ENCODE measurements at places on chromosomes 7 and 10. TPM values are rescaled to one million over a fixed set of nuclear protein-coding genes. Genes with fewer than 3 reads are reported as not detected.

Gene FRMPD2
- total RNA-seq, result not detected

Gene CYP3A5
- total RNA-seq, result not detected

Gene OSBPL3
- 28.0 TPM for total RNA-seq

Gene IGFBP1
- 0.47 TPM for total RNA-seq

Gene SPDYE11
- not detected for total RNA-seq

Gene MYL10
- total RNA-seq, result not detected

Gene TMEM106B
- 25.9 TPM for total RNA-seq

Gene RHOBTB1
- 28.9 TPM for total RNA-seq

Gene MOGAT3
- not detected for total RNA-seq

Gene ATG9B
- total RNA-seq, result 0.19 TPM

Gene FANK1
- total RNA-seq, result 2.4 TPM

Gene MORN4
- total RNA-seq, result 3.1 TPM

Gene MYH16
- 0.38 TPM for total RNA-seq

Gene FXYD4
- total RNA-seq, result not detected

Gene CRYGN
- not detected for total RNA-seq

Gene ASZ1
- not detected for total RNA-seq

Gene CALU
- 516 TPM for total RNA-seq

Gene NACAD
- total RNA-seq, result 0.18 TPM

Gene PRXL2A
- 78.3 TPM for total RNA-seq

Gene NPSR1
- total RNA-seq, result not detected

Gene FAM20C
- 19.8 TPM for total RNA-seq

Gene ELMO1
- total RNA-seq, result 38.6 TPM

Gene GALNT17
- not detected for total RNA-seq

Gene C7orf57
- 0.09 TPM for total RNA-seq
